Stimulated activated CD4-positive, alpha-beta T cell treated with anti-CD3 and anti-CD28 coated beads, Interleukin-1b, Interleukin-23, amount 100 ng/mL, for 1 hour (primary cell): ENCODE measurements at places on chromosomes 13 and 19.

DNA sequence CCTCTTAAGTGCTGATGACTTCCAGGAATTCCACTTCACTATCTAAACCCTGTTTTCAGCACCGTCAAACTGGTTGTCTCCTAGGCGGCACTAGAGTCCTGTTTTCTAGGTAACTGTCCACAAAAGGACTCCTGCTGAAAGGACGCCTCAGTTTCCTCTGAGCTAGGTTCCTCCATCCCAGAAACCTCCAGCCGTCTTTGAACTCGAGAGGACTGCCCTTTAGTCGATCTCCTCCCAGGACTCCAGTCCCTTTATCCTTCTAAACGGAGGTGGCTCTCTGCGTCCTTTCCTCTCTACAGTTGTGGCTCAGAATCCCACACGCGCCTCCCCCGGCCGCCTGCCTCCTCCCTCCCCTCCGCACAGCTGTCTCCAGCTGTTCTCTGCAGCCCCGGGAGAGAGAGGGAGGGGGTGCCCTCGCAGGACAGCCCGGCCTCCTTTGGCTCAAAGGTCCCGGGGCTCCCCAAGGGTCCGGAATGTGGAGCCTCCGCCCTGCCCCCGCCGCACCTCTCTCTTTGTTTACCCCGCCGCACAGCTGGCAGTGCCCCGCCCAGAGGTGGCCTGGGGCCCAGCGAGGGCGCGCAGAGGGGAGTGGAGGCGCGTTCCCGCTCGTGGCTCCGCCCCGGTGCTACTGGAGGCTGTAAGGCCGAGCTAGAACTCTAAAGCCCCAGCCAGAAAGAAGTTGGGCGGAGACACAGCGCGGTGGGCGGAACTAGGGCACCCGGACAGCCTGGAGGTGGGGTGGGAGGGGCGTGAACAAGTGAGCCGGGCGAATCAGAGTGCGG lies 2.4 kb downstream of the LTBP4 start:
- DNase-seq = peak; percentile 90

DNA sequence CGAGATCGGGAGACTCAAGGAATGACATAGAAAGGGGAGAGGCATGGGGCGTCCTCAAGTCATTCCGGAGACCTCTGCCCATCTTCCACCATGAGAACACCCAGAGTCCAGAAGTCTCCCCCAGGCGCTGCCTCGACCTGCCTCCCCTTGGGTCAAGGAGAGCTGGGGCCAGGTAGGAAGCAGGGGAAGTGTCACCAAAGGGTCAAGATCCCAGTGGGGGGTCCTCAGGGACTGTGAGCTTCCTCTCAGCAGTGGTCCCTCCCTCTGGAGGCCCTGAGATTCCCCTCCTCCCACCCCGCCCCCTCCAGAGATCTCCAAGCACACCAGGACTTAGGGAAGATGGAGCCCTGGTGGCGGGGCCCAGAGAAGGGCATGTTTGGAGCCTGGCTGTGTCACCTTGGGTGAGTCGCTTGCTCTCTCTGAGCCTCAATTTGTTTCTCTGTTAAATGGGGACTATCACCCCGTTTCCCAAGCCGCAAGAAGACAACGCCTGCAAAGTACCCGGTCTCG lies 919 bp downstream of the DACT3 start:
- DNase-seq = no peak

GRCh38 chr13:103157016-103157415 lies 90.8 kb upstream of the SLC10A2 start:
- no peak for DNase-seq

GRCh38 chr13:39515224-39515714 lies 87.7 kb downstream of the LHFPL6 start:
- DNase-seq = no peak

- no peak for DNase-seq
Observed at GRCh38 chr19:31772915-31773314, 423.7 kb upstream of the TSHZ3 start.

GRCh38 chr19:40303765-40304164 lies 18.6 kb upstream of the AKT2 start:
- no peak for DNase-seq

GRCh38 chr19:47613165-47614020 lies 4.5 kb downstream of the BICRA start:
- no peak for DNase-seq

DNA sequence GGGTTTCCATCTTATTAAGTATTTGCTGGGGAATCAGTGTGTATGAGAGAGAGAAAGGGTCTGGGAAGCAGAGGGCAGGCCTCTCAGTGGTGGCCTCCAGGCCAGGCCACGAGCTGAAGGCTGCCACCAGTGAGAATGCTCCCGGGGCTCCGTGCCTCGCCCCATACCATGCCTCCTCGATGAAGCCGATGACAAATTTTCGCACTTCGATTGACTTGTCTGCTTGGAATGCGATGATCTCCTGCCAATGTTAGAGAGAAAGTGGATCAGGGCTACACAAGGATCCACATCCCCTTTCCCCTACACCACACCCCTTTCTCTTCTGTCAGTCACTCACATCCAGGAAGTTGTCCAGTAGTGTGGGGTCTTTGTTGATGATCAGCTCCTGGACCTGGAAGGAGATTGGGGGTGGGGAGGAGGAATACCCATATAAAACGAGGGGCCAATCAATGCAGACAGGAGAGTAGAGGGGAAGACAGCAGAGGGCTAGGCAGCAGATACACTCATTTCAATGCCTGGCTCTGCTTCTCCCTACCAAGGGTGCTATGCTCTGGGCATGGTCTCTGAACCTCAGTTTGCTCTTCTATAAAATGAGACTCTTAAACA lies 10.7 kb downstream of the SYMPK start:
- DNase-seq = no peak

- no peak for DNase-seq
Observed at GRCh38 chr19:38653028-38653571, 5.7 kb downstream of the ACTN4 start.

- DNase-seq = no peak
Observed at GRCh38 chr13:36101157-36101556, 30.0 kb downstream of the DCLK1 start.

DNA sequence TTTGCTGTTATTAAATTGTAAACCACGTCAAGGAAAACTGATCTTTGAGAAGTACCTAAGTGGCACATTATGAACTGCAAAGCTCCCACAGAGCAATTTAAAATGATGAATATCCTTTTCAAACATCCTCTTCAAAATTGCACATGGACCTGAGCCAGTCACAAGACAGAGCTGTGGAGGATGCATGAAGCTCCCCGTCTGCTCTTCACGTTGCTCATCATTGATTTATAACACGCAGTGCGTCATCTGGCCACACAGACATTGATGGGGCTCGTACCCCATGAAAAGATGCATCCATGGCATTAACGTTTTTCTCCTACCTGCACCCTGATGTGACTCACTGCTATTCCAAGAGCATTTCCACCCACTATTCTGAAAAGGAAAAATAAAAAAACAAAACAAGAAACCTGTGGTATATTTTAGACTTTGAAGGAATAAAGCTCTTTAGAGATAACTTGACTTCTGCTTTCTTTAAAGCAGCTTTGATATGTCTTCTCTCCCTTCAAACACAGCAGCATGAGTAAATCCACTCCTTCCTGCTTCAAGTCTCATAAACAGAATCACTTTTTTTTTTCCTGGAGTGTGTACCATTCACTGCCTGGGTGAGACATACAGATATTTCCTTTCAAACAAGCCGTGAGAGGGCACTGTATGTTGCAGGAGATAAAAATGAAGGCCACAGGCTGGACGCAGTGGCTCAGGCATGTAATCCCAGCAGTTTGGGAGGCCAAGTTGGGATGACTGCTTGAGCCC lies 7.2 kb upstream of the SERTM1 start:
- no peak for DNase-seq

DNA sequence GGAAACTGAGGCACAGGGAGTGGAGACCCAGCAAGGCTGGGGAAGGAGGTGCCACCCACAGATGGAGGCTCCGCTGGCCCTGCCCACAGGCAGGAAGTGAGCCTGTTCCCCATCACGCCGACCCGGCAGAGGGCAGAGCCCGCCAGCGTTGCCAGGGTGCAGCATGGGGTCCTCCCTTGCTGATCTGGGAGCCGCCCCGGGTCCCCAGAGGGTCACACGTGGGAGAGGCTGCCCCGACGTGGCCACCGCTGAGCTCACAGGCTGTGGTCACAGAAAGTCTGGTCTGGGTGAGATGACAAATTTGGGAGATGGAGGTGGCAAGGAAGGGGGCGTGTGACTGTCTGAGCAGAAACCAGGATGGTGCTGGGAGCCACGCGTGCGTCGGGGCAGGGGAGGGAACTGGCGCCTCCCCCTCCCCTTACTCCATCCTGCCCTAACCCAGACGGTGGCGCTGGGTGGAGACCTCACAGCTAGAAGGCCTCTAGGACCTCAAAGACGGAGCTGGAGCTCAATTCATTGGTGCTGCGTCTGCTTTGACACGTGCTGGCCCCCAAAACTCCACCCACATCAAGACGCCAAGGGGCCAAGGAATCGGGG lies 7.7 kb downstream of the MEX3D start:
- no peak for DNase-seq

DNA sequence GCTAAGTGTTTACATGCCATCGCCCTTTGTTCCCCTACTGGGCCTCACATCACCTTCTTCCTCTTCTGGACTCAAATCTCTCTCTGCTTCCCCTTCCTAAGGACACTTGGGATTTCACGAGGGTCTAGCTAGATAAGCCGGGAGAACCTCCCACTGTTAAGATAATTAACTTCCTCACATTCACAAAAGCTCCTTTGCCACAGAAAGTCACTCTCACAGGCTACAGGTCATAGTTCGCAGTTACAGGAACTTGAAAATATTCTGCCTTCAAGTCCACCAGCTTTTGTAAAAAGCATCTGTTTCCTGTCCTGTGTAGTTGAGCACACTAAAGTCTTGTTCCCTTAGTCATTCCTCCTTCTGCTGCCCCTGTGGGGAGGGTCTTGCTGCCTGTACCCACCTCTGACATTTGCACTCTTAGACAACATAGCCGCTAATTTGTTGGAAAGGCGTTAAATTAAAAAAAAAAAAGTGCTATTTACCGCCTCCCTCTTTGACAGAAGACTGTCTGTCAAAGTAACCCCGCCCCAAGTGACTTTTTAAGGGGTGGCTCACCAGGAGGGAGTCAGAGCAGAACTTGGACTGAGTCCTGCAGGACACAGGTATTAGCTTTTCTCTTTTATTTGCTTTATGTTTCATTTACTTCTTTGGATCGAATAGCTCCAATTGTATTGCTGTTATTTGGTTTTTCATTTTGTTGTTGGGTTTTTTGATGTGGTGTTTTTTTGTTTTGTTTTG lies 26.8 kb upstream of the CEACAM21 start:
- DNase-seq = peak; percentile 50

- DNase-seq = no peak
Observed at GRCh38 chr19:40163541-40164129, 27.6 kb upstream of the MAP3K10 start.

GRCh38 chr19:16290692-16291091 lies 33.9 kb upstream of the KLF2 start:
- DNase-seq = no peak

DNA sequence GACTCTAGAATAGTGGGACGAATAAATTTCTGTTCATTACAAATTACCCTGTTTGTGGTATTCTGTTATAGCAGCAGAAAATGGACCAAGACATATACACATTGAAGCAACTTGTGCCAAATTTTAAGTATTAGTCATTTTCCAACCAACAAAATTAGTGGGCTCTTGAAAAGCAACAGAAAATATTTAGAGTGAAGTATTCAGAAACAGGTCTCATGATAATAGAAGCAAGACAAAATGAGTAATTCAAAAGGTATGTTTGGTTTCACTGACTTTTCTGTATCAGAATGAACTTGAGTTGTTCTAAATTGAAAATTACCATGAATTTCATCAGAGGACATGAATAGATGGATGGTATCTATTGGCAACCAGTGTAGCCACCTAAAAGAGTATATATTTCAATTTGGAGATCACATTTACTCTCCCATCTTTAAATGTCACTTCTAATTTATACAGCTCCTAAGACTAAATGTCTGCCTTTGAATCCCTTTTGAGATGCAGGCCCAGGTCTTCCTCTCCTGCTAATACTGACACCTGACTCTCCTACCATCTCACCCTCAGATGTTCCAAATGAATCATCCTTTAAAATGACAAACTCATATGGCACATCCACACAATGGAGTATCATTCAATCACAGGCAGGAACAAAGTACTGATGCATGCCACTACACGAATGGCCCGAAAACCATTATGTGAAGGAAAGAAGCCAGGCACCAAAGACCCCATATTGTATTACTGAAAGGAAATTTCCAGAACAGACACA lies 40.7 kb upstream of the DOCK9 start:
- no peak for DNase-seq

DNA sequence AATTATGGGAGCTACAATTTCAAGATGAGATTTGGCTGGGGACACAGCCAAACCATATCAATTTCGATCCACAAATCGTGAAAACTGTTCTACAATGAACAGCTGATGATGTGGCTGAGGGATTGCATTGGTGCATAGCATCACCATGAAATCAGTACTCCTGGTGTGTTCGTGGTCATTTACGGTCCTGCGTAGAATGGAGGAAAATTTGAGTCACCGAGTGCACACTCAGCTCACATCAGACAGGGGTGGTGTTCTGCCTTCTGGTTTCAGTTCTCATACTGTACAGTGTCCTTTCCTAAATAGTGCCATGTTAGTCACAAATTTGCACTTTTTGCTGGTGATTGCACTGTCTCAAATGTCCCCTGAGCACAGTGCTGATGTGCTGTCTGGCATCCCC lies 39.2 kb downstream of the MYH14 start:
- no peak for DNase-seq

GRCh38 chr19:50794074-50794875 lies 4.1 kb downstream of the ACP4 start:
- DNase-seq = no peak

- DNase-seq = no peak
Observed at GRCh38 chr19:19530423-19530804, 1.7 kb downstream of the YJEFN3 start.

- DNase-seq = no peak
Observed at GRCh38 chr19:58042495-58043340, 8.9 kb downstream of the ZSCAN1 start.

DNA sequence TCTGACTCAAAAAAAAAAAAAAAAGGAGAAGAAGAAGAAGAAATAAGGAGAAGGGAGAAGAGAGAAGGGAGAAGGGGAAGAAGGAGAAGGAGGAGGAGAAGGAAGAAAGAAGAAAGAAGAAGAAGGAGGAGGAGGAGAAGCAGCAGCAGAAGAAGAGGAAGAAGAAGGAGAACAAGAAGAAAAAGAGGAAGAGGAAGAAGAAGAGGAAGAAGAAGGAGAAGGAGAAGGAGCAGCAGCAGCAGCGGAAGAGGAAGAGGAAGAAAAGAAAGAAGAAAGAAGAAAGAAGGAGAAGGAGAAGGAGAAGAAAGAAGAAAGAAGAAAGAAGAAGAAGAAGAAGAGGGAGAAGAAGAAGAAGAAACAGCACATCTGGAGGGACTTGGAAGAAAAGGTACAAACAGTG lies 4.1 kb upstream of the CNN1 start:
- DNase-seq = no peak

GRCh38 chr13:114140906-114141250 lies 8.5 kb upstream of the RASA3 start:
- DNase-seq = no peak

GRCh38 chr19:36182612-36183244 lies 30.5 kb upstream of the COX7A1 start:
- no peak for DNase-seq

GRCh38 chr13:113959198-113959597 lies 14.7 kb downstream of the C13orf46 start:
- DNase-seq = no peak

GRCh38 chr13:98959786-98960605 lies 17.9 kb downstream of the DOCK9 start:
- DNase-seq = no peak

GRCh38 chr13:81929988-81930387 lies 1589.1 kb upstream of the SPRY2 start:
- no peak for DNase-seq
